ENCODE measurements at places on chromosomes 5 and 9.

DNA sequence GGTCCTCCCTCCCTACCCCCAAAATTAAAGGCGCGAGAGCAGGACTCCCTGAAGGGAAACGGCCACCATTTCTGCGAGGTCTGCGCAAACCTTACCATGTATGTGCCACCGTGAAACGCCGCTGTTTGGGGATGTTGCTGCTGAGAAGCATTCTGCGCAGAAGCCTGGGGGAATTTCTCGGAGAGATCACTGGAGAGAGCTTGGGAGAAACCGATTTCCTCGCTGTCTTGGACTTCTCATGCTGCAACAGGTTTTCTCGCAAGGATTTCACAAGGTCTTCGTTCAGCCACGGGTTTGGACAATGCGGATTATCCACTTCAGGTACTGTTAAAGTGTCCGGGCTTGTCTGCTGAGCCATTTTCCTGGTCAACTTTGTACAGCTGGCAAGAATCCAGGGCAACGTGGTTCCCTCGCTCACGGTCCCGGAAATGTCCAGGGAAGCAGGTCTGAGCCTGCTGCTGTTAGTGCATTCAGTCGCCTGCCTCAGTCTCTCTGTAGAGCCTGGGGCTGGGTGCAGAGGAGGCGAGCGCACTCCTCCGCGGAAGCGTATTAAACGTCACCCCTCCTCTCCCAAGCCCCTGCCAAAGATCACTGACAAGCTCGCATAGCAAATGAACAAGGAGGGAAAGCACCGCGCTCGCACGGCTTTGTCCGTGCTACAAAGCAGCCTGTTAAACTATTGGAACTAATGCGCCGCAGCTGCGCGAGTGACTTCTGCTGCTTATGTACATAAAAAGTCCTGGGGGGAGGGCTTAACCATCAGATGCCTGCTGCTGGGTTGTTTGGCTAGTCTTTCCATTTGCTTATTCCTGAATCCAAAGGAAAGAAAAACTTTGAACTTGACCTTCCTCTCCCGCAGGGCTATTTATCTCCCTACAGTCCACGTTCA, 125.1 kb downstream of the PDE4D start:
- DNase-seq = no peak

GRCh38 chr5:112784726-112785125, 47.0 kb downstream of the APC start:
- no peak for DNase-seq

DNA sequence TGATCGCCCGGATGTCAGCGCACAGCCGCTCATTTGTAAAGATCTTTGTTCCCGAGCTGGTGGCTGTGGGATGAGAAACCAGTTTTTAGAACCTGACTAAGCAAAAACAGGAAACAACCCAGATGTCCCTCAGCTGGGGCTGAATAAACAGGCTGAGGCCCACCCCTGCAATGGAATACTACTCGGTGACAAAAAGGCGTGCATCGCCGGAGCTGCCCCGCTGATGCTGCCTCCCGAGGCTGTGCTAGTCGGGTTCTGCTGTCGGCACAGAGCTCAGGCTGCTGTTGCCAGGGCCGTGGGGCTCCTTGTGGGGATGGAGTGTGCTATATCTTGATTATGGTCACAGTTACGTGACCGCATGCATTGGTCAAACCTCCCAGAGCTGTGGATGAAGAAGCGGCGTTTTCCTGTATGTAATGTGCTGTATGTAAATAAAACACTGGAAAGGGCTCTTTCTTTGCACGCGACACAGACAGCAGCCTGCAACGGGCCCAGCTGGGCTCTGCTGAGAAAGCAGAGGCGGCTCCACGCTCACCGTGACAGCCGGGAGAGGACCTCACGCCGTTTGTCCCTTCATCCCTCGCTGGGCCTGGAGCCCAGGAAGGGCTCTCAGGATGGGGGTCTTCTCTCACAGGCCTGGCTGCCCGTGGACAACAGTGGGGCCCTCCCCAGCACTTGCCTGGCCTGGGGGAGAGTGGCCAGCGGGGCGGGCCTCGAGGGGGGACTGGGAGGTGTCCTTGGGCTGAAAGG, 51.5 kb upstream of the RNU6ATAC start:
- DNase-seq = no peak

DNA sequence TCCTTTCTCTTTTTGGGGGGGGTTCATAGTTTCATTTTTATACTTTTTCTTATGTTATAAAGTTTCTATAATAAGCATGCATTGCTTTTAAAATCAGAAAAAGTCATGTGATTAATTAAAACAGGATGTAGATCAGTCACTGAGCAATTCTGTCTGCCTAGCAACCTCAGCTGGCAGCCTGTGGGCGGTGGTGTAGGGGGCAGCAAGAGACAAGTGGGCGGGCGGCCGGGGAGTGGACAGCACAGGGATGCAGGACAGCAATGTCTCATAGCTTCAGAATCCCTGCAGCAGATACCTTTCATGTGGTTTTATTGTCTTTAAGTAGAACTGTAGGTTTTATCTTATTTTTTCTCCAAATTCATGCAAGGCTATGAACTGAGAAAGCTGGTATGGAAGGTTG, 101.9 kb upstream of the S1PR3 start:
- DNase-seq = no peak

DNA sequence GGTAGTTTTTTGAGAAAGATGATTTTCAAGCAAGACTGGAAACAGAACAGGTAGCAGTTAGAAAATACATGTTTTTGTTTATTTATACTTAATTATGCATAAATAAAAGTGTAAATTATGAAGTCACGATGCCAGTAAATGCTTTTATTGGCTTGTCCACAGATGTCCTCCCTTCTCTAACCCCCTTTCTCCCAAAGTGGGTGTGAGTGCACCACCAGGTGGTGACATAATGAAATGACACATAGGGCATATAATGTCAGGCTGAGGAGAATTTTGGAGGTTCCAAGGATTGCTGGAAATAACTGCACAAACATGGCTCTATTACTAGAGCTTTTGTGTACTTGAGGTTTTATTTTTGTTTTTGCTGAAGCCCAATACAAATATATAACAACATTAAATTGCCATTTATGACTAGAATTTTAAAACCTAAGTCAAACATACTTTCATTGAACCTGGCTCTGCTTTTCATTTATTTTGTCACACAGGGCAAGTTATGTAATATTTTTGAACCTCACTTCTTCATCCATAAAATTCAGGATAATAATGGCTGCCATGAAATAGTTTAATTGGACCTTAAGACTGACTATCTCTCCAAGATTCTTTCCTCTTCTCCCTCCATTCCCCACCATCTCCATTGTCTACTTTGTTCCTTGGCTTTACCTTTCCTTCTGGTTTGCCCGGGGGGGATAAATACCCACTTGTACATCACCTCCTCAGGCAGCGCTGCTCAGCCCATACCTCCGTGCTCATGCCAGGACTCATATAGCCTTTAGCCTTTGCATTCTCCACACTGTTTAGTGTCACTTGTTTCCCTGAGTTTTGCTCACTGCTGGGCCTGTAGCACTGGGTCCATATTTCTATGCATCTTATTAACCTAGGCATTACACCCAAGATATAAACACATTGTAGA, 168.8 kb downstream of the PDE4D start:
- no peak for DNase-seq

GRCh38 chr5:16626696-16627264, 10.0 kb upstream of the RETREG1 start:
- DNase-seq = no peak

DNA sequence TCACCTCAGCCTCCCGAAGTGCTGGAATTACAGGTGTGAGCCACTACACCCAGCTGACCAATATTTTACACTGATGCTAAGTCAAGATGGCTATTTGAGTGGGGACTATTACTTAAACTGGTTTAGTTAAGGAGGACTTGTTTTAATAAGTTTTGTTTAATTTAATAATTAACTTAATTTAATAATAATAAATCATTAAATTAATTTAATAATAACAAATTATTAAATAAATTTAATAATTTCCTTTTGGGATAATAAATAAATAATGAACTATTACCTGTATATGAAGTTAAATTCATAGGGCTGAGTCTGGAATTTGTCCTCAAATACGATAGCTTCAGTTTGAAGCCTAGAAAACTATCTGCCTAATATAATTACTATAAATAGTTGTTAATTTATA, 665.1 kb upstream of the COX7C start:
- DNase-seq = no peak

Data from T-helper 22 cell (primary cell).